CD4-positive, alpha-beta memory T cell (primary cell): ENCODE measurements at places on chromosomes 4 and X. TPM values are rescaled to one million over a fixed set of nuclear protein-coding genes. Genes with fewer than 3 reads are reported as not detected.
A peak's percentile ranks its signal among the peaks of the same experiment; 100 is the strongest.

GRCh38 chr4:115119804-115120352 is 6.5 kb upstream of the NDST4 start:
- DNase-seq: no peak

- peak; percentile 31 for DNase-seq
These were observed 11.1 kb downstream of the MAEA start for GRCh38 chr4:1300466-1301455.

DNA sequence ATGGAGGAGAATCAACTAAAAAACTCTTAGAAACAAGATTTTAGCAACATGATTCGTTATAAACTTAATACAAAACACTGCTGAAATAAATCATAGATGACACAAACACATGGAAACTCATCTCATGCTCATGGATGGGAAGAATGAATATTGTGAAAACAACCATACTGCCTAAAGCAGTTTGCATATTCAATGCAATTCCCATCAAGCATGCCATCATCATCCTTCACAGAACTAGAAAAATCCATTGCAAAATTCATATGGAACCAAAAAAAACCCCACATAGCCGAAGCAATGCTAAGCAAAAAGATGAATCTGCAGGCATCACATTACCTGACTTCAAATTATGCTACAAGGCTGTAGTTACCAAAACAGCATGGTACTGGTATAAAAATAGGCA is 1015.8 kb upstream of the GRIA3 start:
- DNase-seq: no peak

GRCh38 chr4:60683357-60683756 is 516.8 kb upstream of the ADGRL3 start:
- DNase-seq: no peak

DNA sequence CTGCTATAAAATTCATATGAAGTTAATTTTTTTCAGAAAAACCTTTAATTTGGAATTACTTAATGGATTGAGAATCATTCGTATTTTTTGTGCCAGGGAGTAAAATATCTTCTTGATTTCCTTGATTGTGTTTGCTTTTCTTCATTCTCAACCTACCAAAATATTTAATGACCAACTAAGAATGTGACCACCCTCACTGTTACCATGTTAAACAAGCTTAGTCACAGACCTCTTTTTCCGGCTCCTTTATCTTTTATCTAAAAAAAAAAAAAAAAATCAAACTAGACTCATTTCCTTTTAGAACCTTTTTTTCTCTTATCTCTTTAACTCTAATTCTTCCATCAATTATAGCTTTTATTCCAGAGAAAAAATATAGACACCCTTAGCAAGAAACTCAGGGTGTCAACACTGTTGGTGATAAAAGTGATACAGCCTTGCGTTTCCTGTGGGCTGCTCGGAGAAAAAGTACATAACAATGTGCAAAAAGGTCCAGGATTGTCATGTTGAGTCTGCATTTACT is 20.6 kb upstream of the HPGDS start:
- DNase-seq: no peak

- no peak for DNase-seq
These were observed 5.3 kb upstream of the GPR78 start for GRCh38 chr4:8574796-8575370.

DNA sequence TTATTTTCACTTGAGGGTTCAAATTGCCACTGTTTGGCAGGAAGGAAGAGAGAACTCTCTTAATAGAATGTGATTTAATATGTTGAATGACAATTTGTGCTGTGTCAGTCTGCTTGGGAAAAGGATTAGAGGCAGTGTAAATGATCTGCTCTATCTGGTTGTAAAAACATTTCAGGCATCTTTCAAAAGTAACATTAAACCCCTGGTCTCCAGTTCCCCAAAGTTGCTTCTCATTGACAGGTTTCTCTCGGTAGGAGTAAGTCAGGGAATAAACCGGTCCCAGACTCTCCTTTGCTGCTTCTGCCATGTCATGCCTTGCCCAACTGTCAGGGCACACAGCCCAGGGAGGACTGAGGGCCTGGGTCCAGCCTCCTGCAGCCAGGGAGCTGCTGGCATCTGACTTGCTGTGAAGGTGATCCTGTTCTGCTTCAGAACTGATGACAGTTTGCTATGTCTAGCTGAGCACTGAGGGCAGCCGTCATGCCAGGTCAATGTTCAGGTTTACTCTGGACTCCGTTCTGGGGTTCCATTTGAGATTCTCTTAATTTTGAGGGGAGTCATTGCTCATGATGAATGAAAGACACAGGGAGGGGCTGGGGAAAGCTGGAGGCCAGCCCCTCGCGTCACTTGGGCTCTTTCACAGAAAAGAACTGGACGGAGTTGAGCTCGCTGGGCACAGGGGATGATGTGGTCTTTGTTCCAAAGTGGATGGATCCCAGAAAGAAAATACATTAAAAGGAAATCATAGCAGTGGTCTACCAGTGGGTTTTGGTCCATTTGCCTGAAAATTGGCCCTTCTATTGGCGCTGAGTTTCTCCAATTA is 312.4 kb downstream of the ARHGAP10 start:
- no peak for DNase-seq

- no peak for DNase-seq
These were observed 2.6 kb downstream of the TMEM35A start for GRCh38 chrX:101081231-101081630.

DNA sequence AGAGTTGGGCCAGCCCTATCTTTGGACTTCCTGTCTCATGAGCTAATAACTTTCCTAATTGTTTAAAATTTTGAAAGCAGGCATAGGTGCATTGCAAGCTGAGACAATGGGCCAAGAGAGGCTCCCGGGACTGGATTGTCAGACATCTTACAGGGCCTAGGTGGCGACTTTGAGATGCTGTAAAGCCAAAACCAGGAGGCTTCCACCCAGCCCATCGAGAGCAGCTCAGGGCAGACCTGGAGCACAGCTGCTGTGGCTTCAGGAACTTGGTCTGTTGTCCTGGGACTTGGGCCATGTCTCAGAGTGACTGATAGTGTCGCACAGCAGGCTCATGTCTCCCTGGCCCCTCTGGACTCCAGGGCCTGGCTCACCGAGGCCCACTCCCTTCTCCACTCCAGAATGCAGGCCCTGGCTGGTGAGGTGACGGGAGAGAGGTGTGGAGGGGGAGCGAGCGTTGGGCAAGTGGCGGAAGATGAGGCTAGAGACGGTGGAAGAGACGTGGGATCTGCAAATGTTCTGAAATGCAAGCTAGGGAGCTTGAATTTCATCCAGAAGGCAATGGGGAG is 24.1 kb upstream of the MTM1 start:
- DNase-seq: no peak

DNA sequence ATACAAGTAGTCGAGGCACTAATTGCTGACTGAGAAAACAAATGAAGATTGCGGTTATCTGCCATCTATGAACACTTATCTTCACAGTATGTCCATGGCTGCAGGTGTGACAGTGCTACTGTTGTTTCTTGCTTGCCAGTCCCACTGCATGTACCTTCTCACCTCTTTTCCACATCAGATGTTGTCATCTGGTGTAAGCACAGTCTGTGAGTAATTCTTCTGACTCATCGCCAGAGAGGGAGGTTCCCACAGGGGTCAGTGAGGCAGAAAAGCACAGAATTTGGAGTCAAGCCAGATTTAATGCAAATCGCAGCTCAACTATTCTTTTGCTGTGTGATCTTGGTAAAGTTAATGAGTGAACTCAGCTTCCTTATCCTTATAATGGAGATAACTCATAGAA is 144.4 kb downstream of the GLRA2 start:
- no peak for DNase-seq

DNA sequence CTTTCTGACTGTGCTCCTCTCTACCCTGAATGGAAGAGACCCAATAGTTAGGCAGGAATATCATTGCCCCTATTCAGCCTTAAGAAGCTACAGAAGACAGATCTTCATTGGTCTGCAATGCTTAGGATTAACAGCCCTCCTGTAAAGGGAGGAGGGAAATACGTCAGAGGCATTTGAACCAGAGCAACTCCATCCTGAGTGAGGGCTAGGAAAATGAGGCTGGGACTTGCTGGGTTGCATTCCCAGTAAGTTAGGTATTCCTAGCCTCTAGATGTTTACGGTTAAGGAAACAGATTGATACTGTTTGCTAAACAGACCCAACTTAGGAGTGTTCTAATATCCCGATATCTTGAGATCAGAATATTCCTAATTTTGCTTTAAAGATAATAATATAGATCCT is 63.5 kb downstream of the PCDH18 start:
- DNase-seq: no peak

The AFP gene
- not detected for polyA plus RNA-seq

The S100G gene
- not detected for polyA plus RNA-seq

The EPGN gene
- not detected for polyA plus RNA-seq
